ENCODE measurements at places on chromosomes 5 and 9.

GRCh38 chr9:81827616-81828296 lies 100.5 kb upstream of the SPATA31D4 start:
- no peak for DNase-seq

DNA sequence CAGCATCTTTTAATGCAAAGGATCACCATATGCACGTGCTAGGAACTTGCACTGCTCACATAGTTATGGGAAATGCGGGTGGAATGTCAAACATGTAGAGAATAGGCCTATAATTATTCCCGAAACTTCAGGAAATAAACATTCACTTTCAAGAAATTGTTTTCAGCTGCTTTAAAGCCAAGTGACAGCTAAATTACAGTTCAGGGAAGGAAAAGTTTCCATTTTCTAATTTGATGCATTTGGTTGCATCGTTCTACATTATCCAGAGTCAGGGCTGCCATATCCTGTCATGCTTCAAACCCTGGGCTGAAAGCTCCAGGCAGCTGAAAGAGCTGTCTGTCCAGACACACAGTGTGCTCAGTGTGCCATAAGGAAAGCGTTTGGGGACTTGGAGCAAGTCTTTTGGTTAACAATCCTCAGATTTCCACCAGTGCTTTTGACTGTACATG lies 518.1 kb downstream of the CSNK1G3 start:
- no peak for DNase-seq

GRCh38 chr5:1246711-1247431 lies 21.7 kb downstream of the SLC6A18 start:
- DNase-seq: no peak

GRCh38 chr5:124124711-124125229 lies 612.8 kb downstream of the CSNK1G3 start:
- no peak for DNase-seq

GRCh38 chr5:138366632-138367382 lies 14.3 kb downstream of the KDM3B start:
- DNase-seq: no peak

- no peak for DNase-seq
These were observed 27.4 kb downstream of the LNPEP start for GRCh38 chr5:96963267-96963666.

- DNase-seq: no peak
These were observed 35.8 kb downstream of the DCAF10 start for GRCh38 chr9:37836386-37836785.

GRCh38 chr5:178525906-178526732 lies 64.1 kb downstream of the COL23A1 start:
- no peak for DNase-seq

DNA sequence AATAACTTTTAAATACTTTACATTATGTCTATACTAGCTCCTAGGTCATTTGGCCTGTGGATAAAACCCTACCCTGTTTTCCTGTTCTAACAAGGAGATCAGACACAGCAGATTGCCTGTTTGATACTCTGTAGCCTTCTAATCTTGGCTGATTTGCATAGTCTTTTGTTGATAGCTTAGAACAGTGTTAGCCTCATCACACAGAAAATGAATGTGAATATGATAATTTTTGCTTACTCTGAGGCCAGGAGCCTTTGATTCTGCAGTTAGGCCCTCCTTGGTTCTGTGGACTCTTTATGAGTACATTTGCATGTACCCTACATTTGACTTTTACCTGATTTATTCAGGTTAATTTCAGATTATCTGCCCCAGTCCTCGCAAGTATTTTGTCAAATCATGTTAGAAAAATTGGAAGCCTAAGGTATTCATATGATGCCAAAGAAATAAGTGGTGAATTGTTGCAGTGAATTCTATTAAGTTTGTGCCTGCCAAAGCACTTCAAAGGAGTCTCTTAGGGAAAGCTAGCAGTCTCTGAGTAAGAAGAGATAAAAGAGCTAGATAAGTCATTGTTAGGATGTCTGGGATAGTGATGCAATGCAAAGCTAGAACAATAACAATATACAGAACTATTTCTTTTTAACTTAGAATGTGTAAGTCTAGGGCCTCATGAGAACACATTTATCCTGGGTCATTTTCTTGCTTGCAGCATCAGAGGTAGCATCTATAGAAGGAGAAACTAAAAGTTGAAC lies 56.4 kb downstream of the SCAMP1 start:
- DNase-seq: no peak

GRCh38 chr5:2326601-2327000 lies 424.9 kb downstream of the IRX2 start:
- DNase-seq: no peak

Data from omental fat pad (tissue), 4 donors.